ENCODE measurements at places on chromosomes 7 and 10.

DNA sequence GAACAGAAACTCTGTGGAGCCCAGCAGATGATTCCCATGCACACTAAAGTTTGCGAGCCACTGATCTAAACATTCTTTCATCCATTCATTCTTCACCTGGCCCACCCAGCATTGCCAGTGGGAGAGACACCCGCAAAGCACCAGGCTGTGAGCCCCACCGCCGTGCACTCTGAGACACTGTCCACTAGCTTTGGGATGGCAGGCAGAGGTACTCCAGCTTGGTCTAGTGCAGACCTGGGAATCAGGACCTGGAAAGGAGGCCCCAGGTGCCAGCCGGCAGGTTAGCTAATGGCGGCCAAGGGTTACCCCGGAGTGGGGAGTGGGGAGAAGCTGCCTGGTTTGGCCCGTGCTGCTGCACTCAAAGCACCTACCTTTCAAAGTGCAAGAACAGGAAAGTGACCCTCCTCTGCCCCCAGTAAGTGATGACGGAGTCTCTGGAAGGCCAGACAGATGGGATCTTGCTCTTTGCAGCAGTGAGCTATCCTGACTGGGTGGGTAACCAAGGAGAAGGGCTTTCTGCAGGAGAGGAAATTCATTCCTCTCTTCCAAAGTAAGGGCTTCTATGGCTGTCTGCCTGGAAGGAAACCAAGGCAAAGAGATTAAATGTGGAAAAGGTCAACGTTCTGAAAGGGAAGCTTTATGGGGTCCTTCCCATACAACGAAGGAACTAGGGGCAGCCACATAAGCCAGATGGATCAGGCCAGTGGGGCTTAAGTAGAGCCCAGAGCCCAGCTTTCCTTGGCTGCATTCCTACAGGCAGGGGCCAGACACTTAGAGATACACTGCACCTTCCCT, 74.2 kb upstream of the LRRC4 start:
- H3K4me1 ChIP-seq: peaks cover 46% of the 10 kb centered on the region
- H3K27ac ChIP-seq: no peak overlapping the region
- H3K4me3 ChIP-seq: no peak overlapping the region
- DNase-seq: no peak
- H3K36me3 ChIP-seq: no peaks in the 10 kb centered on the region
- peaks cover 3% of the 10 kb centered on the region for H3K27me3 ChIP-seq

- no peaks in the 10 kb centered on the region for H3K36me3 ChIP-seq
- DNase-seq: no peak
- H3K27ac ChIP-seq: no peak overlapping the region
- H3K4me1 ChIP-seq: no peaks in the 10 kb centered on the region
These were observed 746.9 kb downstream of the TYW1 start for GRCh38 chr7:67743501-67743900.

DNA sequence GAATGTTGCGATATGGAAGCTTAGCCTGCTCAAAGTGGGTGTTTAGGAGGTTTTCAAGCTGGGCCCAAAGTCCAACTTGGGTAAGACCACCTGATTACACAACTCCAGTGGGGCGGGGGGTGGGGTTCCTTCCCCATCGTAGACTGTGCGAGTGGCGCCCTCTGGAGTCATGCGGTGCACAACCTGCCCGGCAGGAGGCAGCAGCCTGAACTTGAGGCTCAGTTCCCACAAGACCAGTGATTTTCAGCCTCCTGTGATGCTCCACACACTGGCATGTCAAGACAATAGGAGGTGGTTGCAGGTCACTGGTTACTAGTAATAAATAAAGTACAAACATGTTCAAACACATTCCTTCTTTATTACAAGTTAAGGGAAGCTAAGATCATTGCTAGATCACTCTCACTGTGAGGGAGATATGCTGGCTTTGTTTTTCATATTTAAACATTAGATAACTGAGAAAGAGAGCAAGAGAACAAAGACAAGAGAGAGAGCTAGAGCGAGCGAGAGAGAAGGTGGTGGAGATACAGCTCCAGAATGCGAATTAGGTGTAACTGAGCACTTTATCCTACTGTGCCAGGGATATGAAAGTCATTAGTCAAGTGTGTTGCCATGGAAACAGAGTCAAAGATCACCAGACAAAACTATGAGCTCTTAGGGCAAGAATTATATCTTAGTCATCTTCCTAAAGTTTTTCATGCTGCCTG, 97.4 kb upstream of the BMPER start:
- no peaks in the 10 kb centered on the region for H3K27me3 ChIP-seq
- H3K4me3 ChIP-seq: no peak overlapping the region
- no peaks in the 10 kb centered on the region for H3K4me1 ChIP-seq

DNA sequence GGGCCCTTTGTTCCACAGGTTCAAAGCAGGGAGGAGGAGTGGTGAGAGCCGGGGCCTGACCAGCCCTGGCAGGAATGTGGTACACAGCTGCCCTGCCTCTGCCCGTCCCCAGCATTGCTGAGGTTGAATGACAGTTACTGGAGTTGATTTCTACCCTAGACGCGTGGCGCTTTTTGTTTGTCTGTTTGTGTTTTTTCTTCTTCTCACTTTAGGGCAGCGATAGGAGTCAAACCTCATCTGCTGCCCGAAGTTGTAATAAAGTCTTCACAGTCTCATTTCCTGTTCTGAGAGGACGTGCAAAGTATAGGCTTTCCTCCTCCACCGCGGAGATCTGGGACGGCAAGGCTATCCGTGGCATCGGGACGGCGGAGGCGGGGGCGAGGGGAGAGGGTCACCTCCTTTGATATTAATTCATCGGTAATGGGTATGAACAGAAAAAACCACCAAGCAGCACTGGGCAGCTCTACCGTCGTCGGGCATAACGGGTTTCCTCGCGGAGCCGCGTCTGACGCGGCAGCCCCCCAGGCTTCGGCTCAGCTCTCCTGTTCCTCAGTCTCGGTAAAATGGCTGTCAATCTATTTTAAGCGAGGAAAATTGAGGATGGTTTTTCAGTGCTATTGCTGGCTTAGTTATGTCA, 160.8 kb downstream of the LRMDA start:
- H3K27me3 ChIP-seq: peaks cover 11% of the 10 kb centered on the region
- H3K36me3 ChIP-seq: no peaks in the 10 kb centered on the region
- DNase-seq: no peak
- H3K4me1 ChIP-seq: no peaks in the 10 kb centered on the region
- H3K27ac ChIP-seq: no peak overlapping the region
